Esophagus mucosa (tissue), 1 donor: ENCODE measurements at places on chromosomes 6 and 20. TPM values are rescaled to one million over a fixed set of nuclear protein-coding genes. Genes with fewer than 3 reads are reported as not detected.
A peak's percentile ranks its signal among the peaks of the same experiment; 100 is the strongest.

GRCh38 chr6:123529058-123529457 lies 107.7 kb downstream of the TRDN start:
- no peak for ATAC-seq

DNA sequence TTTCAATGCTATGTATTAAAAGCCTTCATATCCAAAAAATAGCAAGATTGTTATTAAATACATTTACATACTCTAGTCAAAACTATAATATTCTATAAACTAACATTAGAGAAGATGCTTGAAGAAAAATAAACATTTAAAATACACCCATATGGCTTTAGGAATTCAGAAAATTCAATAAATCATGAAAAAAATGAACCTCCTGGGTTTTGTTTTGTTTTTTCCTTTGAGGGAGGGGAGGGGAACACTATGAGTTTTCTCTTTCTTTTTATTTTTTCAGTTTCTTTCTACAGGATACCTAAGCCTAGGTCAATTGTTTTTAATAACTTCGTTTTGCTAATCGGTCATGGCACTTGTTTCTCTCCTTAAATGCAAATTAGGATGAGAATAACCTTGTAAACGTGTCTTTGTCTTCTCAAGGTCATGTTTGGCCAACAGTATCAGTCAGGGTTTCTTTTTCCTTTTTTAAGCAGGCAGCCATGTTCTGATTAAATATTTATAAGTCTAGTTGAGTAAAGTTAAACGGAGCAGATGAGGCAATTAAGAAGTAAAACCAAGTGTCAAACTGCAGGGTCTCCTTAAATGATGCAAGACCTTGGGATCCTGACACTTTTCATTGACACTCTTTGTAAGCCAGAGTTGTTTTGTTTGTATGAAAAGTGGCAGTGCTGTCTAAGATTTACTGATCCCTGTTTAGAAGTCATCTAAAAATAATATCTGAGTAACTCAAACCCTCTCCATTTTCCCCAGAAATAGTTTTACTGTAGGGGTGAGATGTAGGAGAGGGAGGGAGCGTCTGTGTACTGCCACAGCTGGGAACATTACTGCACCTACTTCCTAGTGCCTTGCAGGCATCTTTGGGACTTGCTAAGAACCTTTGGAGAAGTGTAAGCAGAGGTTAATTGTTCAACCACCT lies 392.3 kb downstream of the PLCB1 start:
- ATAC-seq, result no peak

DNA sequence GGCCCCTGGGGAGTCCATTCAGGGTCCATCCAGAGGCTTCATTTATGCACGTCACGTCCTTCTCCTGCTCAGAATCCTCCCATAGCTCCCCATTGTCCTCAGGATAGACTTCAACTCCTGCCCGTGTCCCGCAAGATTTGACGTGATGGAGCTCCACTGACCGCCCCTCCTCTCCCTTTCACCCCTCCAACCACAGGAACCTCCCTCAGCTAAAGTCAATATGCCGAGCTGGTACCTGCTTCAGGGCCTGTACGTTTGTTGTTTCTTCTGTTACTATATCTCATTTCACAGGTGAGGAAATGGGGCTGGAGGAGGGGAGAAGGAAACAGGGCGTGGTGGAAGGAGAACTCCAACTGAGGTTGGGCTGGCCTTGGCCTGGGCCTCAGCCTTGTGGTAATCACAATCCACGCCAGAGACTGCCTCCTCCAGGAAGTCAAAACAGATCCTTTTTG lies 38.6 kb downstream of the CEBPB start:
- peak; percentile 15 for ATAC-seq

DNA sequence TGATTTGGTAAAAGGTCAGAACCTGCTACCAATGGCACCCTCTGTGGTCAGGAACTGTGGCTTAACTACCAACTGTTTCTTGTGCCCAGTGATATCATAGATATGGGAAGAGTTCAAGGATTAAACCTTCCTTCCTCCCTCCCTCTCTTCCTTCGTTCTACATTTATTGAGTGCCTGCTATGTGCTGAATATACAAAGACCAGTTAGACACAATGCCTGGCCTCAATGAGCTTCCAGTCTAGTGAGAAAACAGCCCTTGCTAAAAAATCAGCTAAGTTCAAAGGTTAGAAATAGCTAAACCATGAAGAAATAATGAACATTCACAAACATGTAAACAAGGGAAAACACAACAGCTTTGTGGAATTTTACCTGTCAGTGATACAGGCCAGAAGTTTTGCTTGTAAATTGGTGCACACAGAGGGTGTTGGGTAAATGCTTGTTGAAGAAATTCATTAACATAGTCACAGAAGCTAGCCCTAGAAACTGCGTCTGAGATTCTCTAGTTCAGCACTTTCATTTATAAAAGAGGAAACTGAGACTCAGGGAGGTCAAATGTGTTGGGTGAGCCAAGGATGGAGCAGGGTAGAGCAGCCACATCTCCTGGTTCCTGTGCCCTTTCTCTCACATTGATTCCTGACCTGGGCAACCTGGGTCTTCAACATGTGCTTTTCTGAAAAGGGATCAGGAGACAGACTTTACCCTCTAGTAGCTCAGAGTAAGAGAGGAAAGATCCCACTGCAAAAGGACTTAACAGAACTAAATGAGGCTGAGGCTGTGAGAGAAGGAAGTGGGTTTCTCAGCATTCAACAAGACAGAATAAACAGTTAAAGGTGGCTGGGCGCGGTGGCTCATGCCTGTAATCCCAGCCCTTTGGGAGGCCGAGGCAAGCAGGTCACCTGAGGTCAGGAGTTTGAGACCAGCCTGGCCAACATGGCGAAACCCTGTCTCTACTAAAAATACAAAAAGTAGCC lies 14.4 kb upstream of the FOXO3 start:
- no peak for ATAC-seq

- no peak for ATAC-seq
Measured at GRCh38 chr20:6692566-6693173, 74.8 kb upstream of the BMP2 start.

DNA sequence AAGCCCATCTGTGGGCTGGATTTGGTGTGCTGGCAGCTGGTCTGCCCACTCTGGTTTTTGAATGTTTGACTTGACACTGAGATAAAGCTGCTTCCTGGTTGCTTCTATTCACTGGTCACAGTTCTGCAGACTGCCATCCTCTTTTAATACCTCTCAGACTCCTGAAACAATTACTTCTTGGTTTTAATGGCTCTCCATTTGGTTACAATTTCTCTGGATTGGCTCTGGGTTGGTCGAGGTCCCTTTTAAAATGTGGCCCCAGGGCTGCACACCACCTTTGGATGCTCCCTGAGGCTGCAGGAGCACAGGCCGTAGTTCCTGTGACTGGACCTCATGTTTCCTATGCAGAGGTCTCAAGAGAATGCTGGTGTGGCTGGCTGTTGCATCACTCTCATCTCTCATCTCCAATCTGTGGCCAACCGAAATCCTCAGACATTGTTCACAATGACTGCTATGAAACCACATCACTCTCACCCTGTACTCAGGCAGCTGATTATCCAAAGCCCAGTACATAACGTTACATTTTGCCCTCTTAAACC lies 98.5 kb downstream of the INSM1 start:
- ATAC-seq, result peak; percentile 22

GRCh38 chr6:149450679-149451375 lies 34.0 kb downstream of the ZC3H12D start:
- peak; percentile 55 for ATAC-seq

DNA sequence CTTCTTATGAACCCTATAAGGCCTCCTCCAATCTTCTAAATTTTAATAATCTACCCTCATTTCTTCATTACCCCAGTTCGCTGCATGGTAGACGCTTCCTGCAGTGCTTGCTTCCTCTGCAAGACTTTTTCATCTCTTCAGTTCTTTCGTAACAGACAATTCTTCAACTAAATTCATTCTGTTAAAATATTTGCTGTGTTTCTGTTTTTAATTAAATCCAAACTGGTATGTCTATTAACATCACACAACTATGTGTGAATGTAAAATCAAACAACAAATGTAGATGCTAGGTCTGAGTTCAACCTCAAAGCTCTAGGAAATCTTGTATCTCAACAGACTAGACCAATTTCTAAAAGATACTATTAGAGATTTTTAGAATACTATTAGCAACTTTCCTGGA lies 199.3 kb downstream of the RNGTT start:
- ATAC-seq, result no peak

GRCh38 chr6:108982154-108983113 lies 112.2 kb downstream of the SESN1 start:
- ATAC-seq, result no peak

DNA sequence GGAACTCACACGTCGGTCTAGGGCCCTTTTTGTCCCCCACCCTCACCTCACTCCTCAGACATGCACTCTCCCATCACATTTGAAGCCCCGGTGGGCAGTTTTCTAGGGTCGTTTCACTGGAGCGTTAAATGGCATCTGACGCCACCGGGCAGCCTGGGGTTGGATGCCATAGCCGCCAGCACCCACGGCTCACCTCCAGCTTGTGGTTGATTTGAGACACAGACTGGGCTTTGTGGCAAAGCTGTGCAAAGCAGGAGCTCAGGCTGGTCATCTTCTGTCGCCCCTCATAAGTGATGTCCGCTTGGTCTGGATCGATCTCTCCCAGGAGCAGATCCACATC lies 530 bp downstream of the GOPC start:
- ATAC-seq, result no peak

- ATAC-seq, result no peak
Measured at GRCh38 chr6:149445095-149445466, 39.7 kb downstream of the ZC3H12D start.

DNA sequence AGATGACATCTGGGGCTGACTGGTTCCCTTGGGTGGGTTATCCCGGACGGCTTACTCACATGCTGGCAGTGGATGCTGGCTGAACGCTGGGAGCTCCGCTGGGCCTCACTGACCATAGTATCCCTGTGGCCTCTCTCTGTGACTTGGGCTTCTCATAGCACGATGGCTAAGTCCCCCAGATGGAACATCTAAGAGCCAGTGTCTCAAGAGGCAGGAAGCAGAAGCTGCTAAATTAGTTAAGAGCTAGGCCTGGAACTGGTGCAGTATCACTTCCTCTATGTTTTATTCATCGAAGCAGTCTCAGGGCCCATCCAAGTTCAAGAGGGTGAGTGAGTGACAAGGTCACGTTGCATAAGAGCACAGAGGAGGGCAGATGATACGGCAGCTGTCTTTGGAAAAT lies 116.5 kb upstream of the LAMP5 start:
- no peak for ATAC-seq

DNA sequence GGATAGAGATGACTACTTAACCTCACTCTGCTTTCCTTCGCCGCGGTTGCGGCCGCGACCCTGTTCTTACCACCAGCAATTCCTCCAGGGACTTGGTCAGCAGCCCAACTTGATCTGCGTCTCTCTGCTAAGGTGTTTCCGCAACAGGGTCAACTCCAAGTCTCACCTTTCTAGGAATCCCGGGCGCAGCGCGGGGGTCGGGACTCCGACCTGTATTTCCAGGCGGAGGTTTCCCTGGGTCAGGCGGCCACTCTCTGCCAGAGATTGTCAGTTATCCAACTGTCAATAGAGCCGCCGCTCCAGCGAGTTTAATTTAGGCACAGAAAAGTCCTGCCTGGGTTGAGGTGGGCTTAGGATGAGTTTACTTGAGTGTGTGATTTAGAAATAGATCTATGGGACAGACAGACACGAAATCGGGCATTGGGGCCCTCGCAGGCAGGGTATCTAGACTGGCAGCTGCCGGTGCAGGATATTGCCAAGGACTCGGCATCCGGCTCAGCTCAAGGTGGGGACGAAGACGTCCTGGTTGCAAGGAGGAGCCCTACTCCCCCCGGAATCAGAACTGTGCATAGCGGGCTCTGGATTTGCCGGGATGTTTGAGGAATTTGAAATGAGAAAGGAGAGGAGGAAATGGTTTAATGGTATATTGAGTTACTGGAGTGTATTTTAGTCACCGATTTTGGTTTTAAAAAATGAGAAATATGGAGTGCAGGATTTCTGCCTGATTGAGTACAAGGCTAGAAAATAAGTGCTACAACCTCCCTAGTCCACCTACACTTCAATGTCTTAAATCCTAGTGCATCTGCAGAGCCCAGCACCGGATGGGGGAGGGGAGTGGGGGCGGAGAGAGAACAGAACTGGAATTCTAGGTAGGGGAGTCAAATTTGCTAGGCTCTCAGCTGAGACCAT lies 23.7 kb downstream of the POM121L2 start:
- ATAC-seq, result no peak

DNA sequence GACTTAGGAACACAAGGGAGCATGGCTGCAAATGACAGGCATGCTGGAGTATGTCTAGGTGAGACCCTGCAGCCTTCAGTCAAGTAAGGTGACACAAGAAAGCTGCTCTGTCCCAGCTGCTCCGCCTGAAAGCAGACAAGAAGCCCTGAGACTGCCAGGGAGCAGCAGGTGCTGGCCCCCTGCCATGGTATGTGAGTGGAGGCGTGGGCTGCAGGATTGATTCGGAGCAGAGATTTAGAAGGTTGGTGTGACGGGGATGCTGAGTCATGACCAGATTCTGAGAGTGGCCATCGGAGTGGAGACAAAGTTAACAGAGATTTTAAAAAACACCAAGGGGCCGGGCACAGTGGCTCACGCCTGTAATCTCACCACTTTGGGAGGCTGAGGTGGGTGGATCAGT lies 17.8 kb downstream of the LRP11 start:
- ATAC-seq, result peak; percentile 29

DNA sequence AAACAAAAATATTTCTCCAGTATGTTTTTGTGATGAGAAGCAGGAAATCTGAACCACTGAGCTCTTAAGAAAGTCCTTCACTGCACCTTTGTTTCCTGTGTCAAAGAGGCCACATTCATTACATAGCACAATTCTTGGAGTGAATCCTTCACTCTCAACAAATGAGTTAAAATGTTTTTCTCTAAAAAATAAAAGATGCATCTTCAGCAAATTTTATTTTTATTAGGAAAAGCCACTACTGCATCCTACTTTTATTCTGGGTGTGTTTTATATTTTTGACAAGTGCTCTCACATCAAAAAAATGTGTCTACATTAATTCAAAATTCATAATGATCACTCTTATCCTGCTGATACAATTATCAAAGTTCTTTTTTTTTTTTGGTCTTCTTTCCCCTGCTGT lies 76.3 kb downstream of the PLCB4 start:
- no peak for ATAC-seq

GRCh38 chr6:19812512-19813119 lies 24.6 kb upstream of the ID4 start:
- ATAC-seq, result no peak

- no peak for ATAC-seq
Measured at GRCh38 chr6:2756241-2756640, 5.5 kb upstream of the MYLK4 start.

GRCh38 chr6:80530103-80530502 lies 423.6 kb downstream of the BCKDHB start:
- ATAC-seq, result no peak

DNA sequence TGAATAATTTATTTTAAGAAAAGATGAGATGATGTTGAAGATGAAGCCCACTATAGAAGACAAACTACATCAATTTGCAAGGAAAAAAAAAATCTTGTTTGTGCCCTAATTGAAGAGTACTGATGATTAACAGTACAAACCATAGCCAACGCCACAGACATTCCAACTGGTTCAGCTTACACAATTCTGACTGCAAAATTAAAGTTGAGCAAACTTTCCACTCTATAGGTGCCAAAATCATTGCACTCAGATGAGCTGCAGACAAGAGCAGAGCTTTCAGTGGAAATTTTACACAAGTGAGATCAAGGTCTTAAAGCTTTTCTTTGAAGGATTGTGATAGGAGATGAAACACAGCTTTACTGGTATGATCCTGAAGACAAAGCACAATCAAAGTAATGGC lies 85.3 kb downstream of the OGFRL1 start:
- ATAC-seq, result no peak

- no peak for ATAC-seq
Measured at GRCh38 chr6:170013815-170014214, 262.4 kb downstream of the ERMARD start.

MLN gene
- total RNA-seq, result not detected

NRSN1 gene
- total RNA-seq, result not detected

TBXT gene
- total RNA-seq, result not detected

TMEM244 gene
- total RNA-seq, result not detected

SLPI gene
- 864 TPM for total RNA-seq

GJA10 gene
- total RNA-seq, result not detected
